ENCODE measurements at places on chromosomes 2 and 18.

DNA sequence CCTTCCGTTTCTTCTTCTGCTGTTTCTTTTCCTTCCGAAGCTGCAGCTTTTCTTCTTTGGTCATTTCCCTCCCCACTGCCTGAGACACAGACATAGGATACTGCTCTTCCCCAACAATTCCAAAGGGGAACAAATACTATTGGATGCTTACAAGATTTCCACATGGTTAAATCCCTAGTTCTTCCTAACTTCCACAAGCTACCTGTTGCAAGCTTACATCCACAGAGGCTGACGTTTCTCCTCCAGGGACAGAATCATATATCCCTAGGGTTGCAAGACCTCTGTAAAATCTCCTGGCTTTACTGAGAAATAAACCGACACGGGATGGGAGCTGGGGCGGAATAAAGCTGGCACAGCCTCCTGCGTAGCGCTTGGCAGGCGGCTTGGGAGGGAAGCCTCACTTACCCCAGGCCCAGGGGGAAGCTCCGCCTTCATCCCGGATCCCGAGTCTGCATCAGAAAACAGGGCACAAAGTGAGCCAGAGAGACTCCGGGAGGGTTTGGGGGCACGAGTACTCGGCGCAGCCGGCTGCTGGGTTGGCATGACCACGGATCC is 590 bp downstream of the EIF2B4 start:
- peak; percentile 53 for DNase-seq

DNA sequence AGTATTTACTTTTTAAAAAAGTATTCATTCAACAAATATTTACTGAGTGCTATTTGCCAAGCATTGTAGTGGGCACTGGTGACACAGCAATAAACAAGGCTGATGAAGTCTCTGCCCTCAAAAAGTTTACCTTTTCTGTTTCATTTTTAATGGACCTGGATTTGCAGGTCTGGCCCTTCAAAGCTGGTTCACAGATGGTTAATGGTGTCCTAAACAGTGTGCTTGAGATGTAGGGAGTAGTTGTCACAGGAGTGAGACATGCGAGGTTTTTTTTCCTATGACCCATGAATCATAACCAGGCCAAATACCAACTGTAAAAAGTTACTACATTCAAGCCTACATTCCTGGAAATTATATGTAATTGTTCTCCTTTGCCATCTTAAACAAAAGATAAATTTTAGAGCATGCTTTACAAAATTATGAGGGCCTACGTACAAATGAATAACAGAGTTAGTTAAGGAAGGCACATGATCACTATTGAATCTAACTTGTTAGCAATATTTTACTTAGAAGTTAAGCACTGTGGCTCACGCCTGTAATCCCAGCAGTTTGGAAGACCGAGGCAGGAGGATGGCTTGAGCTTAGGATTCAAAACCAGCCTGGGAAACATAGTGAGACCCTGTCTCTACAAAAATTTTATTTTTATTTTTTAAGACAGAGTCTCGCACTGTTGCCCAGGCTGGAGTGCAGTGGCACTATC is 223.9 kb downstream of the MBD5 start:
- DNase-seq: no peak

- DNase-seq: no peak
Measured at GRCh38 chr2:54945391-54946219, 104.6 kb downstream of the RTN4 start.

GRCh38 chr18:24136967-24137373 is 1.9 kb upstream of the CABYR start:
- DNase-seq: no peak

- DNase-seq: no peak
Measured at GRCh38 chr2:215299337-215299859, 12.5 kb upstream of the ATIC start.

GRCh38 chr18:41012194-41012593 is 942.8 kb upstream of the PIK3C3 start:
- DNase-seq: no peak

DNA sequence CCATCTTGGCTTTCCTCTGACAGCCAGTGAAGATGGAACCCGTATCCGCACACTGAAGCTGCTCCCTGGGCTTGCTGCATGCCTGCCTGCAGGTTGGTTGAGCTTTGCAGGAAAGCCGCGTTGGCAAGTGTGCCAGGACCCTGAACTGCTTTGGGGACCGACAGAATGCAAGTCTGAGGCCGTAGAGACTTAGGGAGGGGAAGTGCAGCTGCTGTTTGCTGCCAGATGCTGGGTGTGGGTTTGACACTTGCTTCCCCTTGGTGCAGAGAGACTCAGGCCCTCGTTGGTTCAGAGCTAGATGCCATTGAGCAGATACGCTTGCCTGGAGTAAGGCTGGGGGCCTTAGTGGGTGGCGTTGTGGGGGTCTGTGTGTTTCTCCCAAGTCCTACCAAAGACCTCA is 13.1 kb upstream of the PHLPP1 start:
- no peak for DNase-seq

GRCh38 chr2:66717218-66717905 is 282.4 kb downstream of the MEIS1 start:
- DNase-seq: no peak

- no peak for DNase-seq
Measured at GRCh38 chr2:167581961-167582574, 665.3 kb downstream of the STK39 start.

DNA sequence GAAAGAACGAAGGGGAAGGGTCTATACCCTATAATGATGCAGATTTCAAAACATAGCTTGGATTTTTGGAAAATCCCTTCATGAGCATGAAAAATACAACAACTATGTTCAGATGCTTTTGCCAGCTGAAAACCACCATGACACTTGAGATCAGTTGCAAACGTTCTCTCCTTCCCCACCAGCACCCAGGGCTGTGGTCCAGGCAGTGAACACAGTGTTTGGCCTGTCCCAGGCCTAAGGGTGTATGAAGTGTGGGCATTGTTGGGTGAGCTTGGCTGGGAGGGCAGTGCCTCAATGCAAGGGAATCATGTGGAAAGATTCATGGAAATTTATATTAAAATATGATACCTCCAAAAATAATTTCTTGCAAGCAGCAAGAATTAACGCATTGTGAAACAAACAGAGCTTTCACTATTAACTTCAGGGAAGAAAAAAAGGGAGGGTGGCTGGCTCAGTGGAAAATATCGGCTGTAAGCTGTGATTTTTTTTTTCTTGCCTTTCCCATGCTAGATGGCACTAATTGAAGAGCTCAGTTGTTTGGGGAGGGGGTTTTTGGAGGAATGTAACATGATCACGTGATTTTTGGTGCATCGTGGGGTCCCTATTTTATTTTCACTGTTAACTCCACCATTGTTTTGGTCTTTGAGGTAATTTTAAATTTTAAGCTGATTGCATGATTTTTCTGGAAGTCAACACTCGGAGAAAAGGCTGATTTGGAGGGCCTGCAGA is 52.0 kb downstream of the CDC42EP3 start:
- no peak for DNase-seq

GRCh38 chr18:55665506-55665905 is 77.5 kb upstream of the TCF4 start:
- no peak for DNase-seq

DNA sequence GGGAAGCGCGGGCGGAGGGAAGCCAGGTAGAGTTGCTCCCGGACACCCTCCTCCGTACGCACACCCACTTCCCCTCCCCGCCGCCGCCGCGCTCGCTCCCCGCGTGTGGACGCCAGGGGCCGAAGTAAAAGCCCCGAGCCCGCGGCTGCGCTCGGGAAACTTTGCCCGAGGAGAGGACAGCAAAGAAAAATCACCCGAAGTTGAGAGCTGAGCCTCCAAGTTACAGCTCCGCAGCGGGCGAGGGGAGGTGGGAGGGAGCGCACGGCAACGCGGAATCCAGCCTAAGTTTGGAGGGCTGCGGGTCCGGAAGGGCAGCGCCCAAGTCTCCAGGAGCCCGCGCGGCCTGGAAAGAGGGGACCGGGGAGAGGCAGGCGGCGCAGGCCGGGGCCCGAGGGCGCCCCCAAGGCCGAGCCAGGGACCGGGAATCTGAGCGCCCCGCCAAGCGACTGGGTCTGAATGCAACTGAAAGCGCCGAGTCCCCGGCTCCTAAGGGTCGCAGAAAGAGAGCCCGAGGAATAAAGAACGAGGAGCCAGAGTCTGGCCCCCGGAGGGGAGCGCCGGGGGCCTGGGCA is 706 bp upstream of the BCL11A start:
- DNase-seq: peak; percentile 68

DNA sequence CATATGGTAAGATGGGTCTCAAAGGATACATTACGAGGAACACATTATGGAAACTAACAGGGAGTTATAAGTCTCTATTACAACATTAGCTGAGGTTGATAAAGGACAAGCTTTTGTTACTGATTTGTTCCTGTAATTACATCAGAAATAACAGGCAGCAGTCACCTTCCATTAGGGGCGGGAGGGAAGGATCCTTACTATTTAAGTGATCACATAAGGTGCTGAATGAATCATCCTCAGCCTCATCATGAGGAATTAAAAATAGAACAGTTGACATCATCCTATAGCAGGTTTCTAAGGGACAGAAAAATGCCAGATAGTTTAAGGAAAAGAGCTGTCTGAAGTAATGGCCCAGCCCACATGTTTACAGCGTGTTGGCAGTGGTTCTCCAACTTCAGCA is 86.9 kb upstream of the MGAT5 start:
- DNase-seq: no peak

GRCh38 chr2:69715964-69716363 is 26.0 kb upstream of the ANXA4 start:
- no peak for DNase-seq

GRCh38 chr2:230714136-230714480 is 1.5 kb downstream of the CAB39 start:
- no peak for DNase-seq

DNA sequence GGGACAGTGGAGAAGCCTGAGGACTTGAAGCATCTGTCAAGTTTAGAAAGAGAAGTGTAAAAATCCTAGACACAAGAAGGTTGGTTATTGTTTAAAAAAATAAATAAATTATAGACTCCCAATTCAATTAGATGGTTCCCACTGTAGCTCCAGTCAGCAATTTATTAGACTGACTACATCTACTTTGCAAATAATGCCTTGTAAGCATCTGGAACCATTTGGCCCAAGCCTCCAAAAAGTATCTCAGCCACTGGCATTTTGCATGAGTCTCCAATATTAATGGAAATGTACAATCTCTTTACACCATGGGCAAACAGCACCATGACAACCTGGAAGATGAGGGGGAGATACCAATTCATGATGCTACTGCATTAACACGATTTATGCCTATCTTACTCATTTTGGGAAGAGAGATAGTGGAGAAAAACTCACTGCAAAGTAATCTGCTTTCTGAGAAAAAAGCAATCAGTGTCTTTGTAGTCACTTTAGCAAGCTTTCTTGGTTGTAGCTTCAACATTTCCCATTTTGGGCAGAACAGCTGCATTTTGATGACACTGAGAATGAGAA is 2.8 kb downstream of the NYAP2 start:
- DNase-seq: peak; percentile 32

DNA sequence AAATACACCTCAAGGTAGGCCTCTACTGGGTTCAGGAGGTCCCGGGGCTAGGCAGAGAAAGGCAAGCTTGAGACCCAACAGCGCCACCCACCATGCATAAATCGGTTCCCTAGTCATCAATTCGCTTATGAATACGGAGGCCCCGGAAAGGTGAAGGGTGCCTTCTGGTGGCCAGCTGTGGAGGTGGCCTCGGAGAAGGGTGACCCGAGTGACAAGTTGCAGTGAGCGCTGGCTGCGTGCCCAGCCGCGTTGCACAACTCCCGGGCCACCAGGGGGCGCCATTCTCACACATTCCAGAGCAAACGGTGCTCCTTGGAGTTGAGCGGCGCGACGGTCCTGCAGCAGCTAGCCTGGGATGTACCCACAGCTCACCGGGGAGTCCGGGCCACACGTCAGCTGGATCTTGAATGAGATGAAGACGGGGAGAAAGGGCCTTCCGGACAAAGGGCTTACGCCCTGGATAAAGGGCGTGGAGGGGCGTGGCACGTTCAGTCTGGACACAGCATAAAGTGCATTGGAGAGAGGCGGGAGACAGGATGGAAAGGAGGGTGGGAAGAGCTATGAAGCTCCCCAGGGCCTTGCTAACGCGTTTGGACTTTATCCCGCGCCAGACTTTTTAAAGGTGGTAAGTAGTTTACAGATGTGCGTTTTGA is 20.4 kb downstream of the TMSB10 start:
- DNase-seq: peak; percentile 93

GRCh38 chr2:16038621-16039020 is 98.3 kb downstream of the MYCN start:
- DNase-seq: no peak

GRCh38 chr2:85194780-85195480 is 61.7 kb downstream of the TCF7L1 start:
- no peak for DNase-seq
